Stimulated activated CD4-positive, alpha-beta T cell treated with anti-CD3 and anti-CD28 coated beads, Interleukin-4, amount 100 ng/mL, for 1 hour (primary cell): ENCODE measurements at places on chromosomes 7 and 10.

- DNase-seq: no peak
Measured at GRCh38 chr10:75736889-75737579, 305.6 kb downstream of the LRMDA start.

GRCh38 chr10:22344249-22344648, 1.0 kb upstream of the SPAG6 start:
- no peak for DNase-seq

DNA sequence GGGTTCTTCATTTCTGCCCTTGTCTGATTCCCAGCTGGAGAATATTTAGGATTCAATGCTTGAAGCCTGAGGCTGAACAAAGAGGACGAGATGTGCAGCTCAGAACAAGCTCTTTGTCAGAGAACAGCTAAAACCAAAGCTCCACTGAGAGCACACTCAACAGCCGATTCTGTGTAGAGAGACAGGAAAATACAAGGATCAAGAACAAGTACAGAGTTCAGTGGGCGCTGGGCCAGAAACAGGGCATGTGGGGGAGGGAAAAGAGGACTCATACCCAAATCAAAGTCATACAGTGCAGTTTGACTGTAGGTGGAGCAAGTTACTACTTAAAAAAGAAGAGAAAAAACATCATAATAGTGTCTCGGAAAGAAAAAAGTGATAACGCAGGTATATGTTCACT, at the start of gene AGMO:
TSS of gene AGMO (minus strand) at position 181 of the 400 bp plus-strand sequence.
- DNase-seq: no peak

- DNase-seq: no peak
Measured at GRCh38 chr10:119362122-119362521, 154.8 kb downstream of the GRK5 start.

DNA sequence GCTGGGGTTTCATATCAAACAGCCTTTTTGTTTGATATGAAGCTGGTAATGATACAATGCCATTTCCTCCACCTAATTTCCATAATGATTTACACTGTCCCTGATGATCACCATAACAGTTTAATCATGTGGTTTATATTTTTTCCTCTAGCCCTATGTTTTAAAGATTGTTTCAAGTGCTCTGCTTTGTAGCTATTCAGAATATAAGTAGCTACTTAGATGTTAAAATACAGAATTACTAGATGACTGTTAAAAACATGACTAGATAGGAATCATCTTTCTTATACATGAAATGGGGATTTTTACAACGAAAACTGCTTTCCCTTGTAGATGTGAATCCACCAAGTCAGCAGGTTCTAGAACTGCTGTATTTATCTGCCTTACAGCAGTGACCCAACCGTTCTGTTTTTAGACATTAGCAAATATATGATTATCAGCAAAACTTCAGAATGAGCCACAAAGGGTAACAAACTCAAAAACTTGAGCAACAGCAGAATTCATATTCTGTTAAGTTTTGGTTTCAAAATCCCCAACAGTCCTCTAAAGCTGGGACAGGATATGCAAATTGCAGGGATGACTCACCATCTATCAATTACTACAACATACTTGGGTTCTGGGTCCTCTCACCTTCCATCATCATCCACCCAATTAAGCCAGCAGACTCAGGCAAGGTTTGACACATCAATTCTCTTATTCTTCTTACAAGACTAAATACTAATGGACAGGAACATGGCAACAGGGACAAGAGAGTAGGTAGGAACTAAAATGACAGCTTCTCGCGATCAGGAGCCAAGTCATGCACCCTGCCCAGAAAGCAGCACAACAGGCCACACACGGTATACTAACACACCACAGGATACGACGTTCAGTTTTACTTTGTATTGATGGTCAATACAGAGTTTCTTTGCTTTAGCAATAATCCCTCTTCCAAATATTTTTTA, 83.9 kb downstream of the PIP4K2A start:
- DNase-seq: no peak

DNA sequence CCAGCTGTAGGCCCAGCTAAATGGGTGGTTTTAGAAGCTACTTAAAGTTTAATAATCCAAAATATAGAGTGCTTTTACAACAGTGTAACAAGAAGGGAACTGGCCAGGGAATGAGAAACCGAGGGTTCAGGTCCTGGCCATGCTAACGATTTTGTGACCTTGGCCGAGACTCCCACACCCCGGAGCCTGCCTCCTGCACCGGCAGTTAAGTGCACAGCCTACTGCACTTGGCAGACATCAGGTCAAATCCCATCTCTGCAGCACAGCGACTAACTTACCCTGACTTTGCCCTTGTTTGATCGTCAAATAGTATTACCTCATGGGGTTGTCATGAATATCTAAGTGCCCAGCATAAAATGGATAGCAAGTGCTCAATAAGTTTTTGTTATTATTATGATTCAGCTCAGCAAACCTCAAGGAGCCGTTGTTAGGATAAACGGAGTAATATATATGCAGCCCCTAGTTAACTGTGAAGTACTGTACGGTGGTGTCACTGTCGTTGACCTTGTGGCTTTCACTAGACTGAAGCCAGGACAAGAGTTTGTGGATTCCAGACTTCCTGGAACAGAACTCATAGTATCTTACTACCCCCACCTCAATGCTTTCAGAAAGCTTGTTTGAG, 35.5 kb downstream of the LYZL1 start:
- no peak for DNase-seq

- peak; percentile 77 for DNase-seq
Measured at GRCh38 chr7:30983042-30983913, 19.5 kb downstream of the GHRHR start.

- no peak for DNase-seq
Measured at GRCh38 chr7:155183655-155184054, 113.5 kb downstream of the HTR5A start.

DNA sequence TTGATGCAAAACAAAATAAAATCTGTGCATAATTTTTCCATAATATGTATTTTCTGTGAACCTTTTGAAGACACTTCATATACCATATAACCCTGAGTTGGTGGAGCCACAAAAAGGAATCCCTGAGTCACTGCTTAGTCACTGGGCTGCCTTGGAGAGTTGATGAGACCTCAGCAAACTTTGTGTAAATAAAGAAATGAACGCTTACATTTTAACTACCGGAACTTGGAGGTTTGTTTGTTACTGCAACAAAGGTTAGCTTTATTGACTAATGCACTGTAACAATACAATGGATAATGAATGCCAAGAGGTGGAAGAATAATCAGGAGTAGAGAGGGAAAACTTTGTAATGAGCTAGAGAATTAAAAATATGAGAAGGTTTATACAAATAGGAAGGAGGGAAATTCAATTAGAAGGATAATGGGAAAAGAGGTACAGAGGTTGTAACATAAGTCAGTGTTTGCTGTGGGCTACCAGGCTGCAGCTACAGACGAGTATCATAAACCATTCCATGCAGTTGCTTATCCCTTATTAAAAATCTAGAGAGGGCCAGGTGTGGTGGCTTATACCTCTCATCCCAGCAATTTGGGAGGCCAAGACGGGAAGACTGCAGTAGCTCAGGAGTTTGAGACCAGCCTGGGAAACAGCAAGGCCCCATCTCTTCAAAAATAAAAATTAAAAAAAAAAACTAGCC, 1042.1 kb downstream of the TYW1 start:
- no peak for DNase-seq

DNA sequence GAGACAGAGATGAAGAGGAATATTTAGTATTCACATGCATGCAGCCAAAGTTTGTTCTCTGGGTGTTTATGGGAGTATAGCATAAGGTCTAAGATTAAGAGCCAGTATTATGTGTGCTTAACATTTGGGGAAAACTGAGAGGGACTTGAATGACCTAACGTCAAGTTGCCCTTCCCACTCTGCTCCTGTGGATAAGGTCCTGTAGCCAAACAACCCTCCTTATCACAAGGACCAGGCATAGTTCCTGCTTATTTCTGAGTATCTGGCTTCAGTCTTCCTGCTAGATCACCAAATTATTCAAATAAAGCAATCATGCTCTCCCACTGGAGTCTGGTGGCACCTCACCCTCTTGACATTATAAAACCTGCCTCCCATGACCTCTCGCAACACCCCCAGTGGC, 137.9 kb upstream of the SEMA3E start:
- no peak for DNase-seq

DNA sequence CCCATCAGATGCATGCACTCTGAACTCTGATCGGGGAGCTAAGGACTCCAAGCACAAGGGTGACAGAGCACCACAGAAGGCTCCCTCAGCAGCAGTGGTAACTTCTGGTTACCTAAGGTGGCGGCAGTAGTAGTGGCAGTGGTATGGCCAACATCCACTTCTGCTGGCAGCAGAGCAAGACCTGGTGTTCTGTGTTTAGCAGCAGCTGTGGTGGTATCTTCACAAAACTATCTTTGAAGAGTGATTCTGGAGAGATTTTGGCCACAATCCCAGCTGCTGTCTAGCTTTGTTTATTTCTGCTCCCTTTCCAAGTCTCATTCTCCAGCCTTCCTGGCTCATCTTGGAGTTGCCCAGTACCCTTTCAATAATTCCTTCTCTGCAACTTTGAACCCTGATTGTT, 102.4 kb upstream of the LRGUK start:
- no peak for DNase-seq

DNA sequence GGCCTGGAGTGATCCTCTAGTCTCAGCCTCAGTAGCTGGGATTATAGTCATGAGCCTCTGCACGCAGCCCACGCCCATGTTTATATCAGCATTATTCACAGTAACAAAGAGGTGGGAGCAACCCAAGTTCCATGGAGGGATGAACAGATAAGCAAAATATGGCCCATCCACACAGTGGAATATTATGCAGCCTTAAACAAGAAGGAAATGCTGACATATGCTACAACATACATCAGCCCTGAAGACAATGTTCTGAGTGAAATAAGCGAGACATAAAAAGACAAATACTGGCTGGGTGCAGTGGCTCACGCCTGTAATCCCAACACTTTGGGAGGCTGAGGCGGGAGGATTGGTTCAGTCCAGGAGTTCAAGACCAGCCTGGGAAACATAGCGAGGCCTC, 21.5 kb upstream of the PFKFB3 start:
- DNase-seq: no peak

GRCh38 chr10:79275431-79275851, 71.8 kb upstream of the PPIF start:
- DNase-seq: no peak

- no peak for DNase-seq
Measured at GRCh38 chr7:52472006-52472620, 563.3 kb upstream of the POM121L12 start.

DNA sequence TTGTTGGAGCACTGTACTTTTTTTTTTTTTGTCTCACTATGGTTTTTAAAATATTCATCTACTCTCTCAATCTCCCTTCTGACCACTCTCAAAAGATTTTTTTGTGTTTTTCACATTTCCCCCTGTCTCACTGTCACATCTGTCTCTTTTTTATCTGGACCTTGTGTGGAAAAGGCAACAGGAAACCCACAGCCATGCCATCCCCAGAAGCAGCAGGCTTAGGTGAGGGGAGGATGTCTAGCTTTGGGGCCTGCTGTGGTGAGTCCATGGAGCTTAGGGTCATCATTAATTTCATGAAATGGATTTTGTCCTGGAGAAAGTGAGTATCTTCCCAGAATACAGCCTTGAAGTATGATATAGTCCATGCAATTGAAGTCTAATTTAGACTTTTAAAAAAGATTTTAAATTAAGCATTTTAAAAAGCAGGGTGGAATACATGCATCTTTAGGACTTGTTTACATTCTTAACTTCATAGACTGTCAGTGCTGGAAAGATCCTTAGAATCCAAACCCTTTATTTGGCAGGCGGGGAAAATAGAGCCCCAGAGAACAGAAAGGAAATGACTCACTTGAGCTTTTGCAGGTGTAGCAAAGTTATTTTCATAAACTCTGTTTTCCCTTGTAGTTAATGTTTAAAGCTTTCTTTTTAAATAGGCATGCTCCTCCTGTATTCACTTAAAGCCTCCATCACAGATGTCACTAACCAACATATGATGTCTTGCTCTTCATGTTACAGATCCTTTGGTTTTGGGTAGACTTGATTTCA, 25.1 kb downstream of the MINDY4 start:
- no peak for DNase-seq

- DNase-seq: no peak
Measured at GRCh38 chr10:70247360-70247759, 14.1 kb upstream of the PPA1 start.

DNA sequence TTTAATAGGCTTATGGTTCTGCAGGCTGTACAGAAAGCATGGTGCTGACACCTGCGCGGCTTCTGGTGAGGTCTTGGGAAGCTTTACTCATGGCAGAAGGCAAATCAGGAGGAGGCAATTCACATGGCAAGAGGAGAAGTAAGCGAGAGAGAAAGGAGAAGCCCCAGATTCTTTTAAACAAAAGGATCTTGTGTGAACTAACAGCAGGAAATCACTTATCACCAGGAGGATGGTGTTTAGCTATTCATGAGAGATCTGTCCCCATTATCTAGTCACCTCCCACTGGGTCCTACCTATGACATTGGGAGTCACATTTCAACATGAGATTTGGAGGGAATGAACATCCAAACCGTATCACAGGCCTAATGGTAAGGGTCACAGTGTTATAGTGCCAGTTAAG, 678.0 kb upstream of the KCND2 start:
- DNase-seq: no peak

DNA sequence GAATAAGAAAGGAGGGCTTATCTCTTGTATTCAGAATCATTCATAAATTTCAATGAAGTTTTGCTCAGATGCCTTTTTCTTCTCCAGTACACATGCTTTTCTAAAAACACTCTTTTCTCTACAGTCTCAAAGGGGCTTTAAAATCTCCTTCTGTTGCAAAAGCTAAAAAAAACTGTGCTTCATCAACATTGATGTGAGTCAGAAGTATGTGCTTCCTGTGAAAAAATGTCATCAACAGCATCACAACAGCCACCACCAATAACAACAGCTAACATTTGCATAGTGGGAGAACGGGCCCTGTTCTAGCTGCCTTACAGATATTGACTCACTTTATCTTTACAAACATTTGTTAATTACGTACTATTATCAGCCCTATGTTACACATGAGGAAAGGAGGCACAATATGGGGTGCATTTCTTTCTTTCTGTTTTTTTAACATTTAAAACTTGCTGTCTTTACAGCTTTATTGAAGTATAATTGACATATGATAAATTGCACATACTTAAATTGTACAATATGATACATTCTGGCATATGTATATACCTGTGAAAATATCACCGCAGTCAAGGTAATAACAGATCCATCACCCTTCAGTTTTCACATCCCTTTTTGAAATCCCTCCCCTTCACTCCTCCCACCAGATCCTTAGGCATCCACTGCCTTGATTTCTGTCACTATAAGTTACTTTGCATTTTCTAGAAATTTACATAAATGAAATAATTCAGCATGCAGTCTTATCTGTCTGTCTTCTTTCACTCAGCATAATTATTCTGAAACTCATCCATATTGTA, 1605.4 kb upstream of the LRRTM3 start:
- DNase-seq: no peak

DNA sequence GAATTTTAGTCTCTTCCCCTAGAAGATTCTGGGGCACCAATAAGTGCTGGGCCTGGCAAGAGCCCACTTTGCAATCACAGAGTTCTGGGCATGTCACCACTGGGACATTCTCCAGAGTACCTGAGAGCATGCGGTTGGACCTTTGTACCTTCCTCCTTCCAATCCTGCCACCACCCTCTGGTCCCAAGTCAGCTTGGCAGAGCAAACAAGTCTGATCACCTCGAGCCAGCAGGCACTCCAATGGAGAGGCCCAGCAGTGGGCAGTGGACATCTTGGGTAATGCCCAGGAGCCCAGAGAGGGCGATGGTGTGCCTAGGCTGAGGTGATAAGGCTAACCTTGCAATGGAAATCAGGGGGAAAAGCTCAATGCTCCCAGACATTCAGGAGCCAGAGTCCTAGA, 43.4 kb downstream of the SH3PXD2A start:
- DNase-seq: no peak
